ENCODE measurements at places on chromosomes 3 and 15.

DNA sequence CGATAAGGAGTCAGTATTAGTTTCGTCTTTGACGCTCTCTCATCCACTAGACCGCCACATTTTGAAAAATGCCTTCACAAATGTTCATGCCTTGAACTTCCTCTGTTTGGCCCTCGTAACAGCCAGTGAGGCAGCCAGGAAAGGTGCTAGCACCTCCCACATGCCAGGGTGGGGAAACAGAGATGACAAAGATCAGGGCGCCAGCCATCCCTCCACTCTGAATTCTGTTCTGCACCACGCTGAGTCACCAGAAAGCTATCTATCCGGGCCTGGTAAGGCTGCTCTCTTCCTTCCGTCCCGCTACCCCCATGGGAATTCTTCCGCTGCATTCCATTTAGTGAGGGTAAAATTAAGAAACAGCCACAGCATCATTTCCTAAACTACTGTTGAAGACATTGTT is 31.3 kb upstream of the BCL2L10 start:
- DNase-seq = no peak

DNA sequence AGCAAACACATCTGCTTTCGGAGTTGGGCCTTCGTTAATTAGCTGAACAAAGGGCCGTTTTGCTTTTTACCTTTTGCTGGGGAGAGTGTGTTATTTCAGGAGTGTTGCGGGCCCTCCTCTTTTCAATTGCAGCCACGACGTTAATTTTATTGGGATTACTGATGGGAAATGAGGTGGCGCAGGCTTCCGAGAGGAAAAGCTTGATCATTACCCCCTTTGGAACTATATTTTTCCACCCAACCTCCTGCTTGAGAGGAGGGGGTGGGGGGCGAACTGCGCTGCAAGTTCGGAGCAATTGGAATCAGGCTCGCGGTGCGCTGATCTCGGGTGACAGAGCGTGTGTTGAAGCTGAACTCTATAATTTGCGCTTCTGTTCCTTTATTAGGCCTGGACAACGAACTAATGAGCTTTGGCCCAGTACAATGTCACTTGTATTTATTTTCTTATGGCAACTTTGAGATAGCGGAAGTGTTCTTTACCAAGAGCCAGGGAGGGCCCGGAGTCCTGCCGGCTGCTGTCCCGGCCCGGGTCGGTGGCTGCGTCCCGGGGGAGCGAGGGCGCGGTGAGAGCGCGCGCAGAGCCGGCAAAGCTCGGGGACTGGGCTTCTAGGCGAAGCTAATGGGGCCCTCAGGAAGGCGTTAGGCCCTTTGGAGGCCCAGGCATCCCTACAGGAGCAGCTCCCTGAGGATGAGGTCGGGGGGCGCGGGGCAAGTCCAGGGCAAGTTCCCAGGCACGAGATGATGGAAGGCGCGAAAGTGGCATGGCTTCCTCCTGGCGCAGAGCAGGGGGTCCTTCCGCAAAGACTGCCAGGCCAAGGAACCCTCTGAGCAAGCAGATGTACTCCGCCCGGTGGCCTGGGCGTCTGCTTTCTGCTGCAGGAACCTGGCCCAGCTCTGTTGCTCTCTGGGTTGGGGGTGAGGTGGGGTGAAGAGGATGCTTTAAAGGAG is 12.9 kb downstream of the NR2F2 start:
- DNase-seq = no peak

DNA sequence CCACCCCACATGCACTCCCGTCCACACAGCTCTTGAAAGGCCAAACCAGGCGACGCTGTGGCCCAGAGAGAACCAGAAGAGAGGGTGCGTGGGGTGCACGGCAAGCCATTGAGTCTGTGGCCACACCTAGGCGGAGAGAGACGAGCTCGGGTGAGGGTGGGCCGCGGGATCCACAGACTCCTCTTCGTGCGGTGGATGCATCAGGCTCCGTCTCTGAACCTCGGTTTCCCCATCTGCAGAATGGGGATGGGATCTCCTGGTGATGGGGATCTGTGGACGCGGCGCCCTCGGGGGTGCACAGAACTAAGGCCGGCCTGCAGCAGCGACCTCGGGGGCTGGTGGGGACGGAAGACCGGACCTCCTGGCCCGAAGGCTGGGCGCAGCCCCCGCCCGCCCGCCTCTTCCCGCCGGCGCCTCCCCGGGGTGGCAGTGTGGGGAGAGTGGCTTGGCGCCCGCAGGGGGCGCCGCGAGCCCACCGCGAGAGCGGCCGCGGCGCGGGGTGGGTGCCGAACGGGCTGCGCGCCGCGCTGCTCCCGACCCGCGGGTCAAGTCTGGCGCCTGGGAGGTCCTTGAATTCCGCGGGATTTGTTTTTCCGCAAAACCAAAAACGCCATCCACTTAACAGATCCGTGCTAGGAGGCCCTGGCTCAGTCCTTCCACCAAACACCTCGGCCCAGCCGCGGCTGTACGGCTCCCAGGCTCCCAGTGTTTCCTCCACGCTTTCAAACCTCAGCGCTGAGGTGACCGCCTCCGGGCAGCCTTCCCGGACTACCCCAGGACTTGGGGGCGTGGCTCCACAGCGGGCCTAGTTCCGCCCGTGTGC is 13.2 kb upstream of the ADPGK start:
- no peak for DNase-seq

- DNase-seq = no peak
These were observed 40.1 kb downstream of the TMEM44 start for GRCh38 chr3:194592798-194593752.

DNA sequence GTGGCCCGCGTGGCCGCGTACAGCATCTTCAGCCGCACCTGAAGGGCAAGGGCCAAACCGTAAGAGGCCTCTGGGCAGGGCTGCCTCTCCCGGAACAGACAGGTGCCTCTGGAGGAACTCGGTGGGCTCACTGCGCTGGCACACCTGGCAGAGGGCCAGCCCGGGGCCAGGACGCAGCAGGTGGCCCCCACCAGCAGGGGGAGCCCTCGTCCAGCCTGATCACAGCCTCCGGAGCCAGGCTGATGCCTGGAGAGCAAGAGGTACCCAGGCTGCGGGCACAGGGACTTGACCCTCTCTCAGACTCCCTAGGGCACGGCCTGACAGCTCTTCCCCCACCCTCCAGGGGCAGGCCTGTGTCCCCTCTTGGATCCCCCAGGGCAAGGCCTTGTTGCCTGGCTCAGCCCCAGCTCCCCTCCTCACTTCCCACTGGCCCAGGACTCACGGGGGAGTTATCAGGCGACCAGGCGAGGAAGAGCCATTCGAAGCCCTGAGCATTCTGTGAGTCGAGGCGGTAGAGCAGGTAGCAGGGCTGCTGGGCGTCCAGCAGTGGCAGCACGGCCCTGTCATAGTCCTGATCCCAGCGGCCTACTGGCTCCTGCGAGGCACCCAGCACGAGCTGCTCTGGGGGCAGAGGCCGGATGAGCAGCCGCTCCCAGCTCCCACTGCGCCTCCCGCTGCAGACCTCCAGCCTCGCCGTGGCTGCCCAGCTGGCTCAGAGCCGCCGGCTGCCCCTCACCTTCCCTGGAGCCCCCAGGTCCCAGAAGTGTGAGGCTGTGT is 6.2 kb upstream of the TLR9 start:
- peak; percentile 67 for DNase-seq

DNA sequence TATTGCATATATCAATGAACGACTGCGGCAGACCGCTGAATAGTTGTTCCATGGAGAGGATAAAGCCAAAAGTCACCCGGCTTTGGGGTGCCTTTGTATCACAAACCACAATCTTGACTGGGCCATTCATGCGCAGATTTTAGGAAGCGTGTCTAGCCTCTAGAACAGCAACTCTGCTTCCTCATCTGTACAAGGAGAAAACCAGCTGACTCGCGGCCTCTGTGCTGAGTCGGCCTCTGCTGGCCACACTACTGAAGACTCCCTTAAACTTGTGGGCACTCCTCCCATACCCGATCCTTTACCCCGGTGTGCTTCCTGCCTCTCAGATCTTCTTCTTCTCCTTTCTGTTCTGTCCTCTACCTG is 872 bp downstream of the DLEC1 start:
- no peak for DNase-seq

- DNase-seq = no peak
These were observed 394.3 kb upstream of the C2CD4B start for GRCh38 chr15:62559381-62559733.

GRCh38 chr3:142943870-142944269 is 19.6 kb downstream of the PAQR9 start:
- DNase-seq = no peak

GRCh38 chr15:79339588-79340314 is 28.8 kb downstream of the TMED3 start:
- no peak for DNase-seq

DNA sequence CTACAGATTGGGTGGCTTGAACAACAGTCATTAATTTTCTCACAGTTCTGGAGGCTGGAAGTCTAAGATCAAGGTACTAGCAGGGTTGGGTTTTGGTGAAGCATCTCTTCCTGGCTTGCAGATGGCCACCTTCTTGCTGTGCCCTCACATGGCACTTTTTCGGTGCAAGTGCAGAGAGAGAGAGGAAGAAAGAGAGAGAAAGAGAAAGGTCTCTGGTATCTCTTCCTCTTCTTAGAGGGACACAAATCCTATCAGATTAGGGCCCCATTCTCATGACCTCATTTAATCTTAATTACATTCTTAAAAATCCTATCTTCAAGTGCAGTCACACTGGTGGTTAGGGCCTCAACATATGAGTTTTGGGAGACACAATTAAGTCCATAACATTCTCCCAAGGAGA is 167.1 kb downstream of the NFKBIZ start:
- DNase-seq = no peak

- DNase-seq = no peak
These were observed 229.6 kb downstream of the BBX start for GRCh38 chr3:107752202-107752990.

GRCh38 chr3:133089906-133090485 is 51.8 kb downstream of the TMEM108 start:
- no peak for DNase-seq

DNA sequence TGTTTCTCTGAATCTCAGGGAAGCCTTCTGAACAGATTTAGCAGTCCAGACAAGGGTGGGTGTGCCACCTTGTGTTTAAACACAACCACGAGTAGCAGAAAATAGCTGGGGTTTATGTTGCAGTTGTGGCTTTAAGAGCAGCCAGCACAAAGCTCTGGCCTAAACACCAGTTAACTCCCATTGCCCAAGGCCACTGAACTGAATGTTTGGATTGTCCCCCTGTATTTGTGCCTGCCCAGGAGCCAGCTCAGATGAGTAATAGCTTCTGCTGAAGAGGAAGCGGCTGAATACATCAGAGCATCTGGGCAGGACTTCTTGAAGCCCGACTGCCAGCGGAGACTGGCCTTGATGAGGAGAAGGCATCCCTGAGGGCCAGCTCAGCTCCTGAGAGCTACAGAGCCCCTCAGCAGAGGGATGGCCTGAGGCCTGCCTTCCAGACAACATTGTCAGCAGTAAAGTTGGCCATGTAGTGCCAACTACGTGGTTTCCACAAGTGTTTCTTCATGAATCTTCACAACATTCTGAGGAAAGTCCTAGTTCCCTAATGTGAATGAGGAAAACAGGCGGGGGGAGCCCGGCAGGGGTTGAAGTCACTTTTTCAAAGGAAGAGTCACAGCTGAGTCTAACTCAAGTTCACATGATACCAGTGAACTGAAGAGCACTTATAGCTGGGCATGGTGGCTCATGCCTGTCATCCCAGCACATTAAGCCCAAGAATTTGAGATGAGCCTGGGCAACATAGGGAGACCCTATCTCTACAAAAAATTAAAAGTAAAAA is 65.8 kb upstream of the ZBTB38 start:
- DNase-seq = no peak

- DNase-seq = no peak
These were observed 445.3 kb downstream of the C3orf38 start for GRCh38 chr3:88595026-88595425.

DNA sequence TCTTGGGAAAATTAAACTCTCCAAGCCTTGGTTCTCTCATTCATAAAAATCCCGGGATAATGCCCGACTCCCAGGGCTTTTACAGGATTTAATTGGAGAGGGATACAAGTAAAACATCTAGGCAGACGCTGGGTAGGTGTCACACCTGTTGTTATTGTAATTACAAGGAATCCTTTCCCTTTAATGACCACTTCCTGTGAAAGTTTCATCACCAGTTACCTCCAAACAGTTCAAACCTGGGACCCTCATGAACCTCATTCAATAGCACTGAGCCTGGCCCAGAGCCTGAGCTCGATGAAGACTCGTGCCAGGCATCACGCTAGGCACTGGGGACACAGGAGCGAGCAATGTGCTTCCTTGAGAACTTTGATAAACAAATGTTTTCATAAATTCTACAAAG is 2.1 kb upstream of the RYK start:
- DNase-seq = no peak

DNA sequence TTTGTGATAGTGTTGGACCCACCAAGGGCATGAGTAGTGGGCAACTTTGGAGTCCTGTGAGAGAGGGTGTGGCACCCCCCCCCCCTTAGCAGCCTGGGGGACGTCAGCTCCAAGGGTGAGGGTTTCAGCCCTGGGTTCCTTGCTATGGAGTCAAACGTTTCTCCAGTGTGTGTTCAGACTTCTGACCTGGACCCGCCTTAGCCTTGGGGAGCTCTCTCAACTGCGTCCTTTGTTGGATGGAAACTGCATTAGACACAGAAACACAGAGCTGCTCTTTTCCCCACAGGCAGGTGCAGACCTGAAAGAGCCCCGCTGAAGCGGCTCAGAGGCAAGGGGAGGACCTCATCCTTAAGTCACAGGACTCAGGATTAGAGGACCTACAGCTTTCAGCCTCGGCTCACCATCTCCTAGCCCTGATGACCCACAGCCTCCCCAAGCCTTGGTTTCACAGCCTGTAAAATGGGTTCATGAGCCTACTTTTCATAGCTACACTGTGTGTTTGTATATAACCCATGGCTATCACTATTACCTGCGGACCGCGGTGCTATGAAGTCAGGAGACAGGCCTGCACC is 19.9 kb downstream of the ZNF710 start:
- DNase-seq = no peak

DNA sequence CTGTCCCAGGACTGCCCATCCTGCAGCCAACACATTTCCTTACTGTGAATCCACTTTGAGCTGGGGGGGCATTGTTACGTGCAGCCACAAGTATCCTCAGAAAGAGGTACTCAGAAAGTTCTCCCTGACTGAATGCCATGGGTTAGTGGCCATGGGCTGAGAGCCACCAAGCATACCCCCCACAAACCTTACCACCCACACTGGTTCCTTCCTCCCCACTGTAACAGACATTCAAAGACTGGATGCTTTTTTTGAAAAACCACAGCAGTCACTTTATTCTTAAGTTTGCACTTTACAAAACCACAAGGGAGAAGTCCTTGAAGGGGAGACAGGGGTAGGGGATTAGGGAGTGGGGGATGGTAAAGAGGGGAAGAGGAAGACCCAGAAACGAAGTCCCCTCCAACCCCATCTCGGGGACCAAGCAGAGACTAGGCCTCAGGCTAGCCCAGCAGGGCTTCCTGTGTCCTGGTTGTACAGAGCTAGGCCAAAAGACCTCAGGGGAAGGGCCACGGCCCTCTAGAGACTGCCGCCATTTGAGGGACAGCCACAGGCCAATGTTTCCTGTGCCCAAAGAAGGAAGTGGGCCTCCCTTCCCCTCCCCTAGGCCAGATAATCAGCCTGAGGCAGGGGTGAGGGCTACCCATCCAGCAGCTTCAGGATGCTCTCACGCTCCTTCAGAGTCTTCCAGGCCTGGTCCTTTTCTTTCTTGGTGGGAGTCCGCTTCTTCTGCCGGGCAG is 10.1 kb upstream of the CAMK1 start:
- no peak for DNase-seq

GRCh38 chr3:17054301-17054981 is 169.7 kb downstream of the PLCL2 start:
- DNase-seq = no peak

- no peak for DNase-seq
These were observed 94.7 kb downstream of the LRIG1 start for GRCh38 chr3:66406163-66406562.
